Testis (tissue), 5 donors: ENCODE measurements at places on chromosomes 1 and 21.
A peak's percentile ranks its signal among the peaks of the same experiment; 100 is the strongest.

- DNase-seq = no peak
Measured at GRCh38 chr1:208233546-208233945, 10.6 kb downstream of the PLXNA2 start.

DNA sequence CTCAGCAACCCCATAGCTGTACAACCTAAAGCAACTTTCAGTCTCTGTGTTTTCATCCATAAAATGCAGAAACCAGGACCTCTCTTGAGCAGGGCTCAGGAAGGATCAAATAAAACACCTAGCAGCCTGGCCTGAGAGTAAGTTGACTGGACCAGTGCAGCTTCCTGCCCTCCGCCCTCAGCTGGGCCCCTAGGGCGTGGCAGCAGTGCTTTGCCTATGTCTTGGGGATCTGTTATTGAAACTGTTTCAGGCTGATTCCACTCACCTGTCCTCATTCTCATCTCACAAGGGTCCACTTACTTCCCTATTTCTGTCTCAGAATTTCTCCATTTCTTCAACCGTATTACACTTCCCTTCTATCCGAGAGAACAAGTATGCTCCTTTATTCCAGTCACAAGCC, 17.3 kb downstream of the LRRC42 start:
- DNase-seq = no peak

GRCh38 chr1:113983391-113983790, 4.1 kb downstream of the OLFML3 start:
- DNase-seq = no peak

DNA sequence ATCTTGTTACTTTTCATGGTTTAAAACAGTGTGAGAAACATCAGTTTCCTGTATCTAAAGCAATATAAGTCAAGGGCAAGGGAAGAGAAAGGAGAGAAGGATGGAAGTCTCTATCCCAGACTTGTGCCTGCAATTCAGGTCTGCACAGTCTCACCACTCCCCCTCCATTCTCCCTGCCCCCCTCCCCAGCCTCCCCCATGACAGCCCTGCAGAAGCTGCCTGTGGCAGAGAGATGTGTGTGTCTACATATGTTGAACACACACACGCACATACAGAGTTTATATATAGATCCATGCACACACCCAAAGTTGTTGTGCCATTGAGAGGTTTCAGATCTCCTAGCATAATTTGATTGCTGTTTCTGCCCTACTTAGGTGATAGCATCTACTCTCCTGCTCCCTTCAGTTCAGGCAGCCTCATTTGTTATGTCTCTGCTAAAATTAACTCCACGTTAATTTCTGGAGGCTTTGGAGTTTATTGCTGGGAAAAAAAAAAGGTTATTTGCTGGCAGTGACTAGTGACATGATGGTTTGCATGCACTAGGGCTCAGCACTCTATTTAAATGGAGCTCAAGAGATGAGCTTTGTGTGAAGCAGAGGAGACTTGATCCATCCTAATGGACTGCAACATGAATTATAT, 124.9 kb upstream of the SMYD2 start:
- DNase-seq = no peak

DNA sequence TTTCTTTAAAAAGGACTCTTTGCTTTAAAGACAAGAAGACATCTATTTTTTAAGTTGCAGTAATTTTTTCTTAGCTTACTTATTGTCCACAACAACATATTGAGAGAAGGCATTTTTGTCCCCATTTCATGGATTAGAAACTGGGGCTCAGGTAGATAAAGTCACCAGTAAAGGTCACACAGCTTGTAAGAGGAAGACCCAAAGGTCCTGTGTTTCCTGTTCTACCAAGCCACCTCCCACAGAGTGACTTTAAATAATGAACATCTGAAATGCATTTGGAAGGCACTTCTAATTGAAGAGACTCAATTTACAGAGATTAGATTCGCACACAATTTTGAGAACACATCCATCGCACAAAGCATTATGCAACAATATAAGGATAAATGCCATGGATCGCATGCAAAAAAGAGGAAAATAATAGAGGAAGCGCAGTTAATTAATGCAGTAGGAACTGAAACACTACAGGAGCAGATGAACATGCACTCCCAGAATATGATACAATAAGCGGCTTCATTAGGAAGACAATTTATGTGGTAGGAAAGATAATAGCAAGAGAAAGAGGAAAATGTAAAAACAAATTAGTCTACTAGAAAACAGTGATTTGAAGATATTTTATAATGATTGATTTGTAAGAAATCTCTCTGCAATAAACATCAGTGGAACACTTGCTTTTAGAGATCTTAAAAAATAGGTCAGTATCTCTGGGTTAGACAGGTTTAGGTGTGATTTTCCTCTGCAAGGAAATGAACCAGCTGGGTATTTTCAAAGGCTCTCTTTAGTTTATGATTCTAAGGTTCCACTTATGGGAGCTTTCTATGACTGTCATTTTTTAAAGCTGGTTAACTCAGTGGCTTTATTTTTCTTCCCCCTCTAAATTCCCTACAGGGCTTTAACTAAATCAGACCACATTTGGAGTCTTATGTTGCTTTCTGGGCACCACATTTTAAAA, 27.1 kb upstream of the CD2 start:
- DNase-seq = no peak

GRCh38 chr1:186443638-186444037, 17.3 kb downstream of the PDC start:
- DNase-seq = no peak

- DNase-seq = no peak
Measured at GRCh38 chr1:151680826-151681225, 35.8 kb downstream of the CELF3 start.

GRCh38 chr1:31795801-31796621, 19.8 kb downstream of the SPOCD1 start:
- DNase-seq = no peak

- DNase-seq = no peak
Measured at GRCh38 chr21:36193200-36193599, 36.6 kb downstream of the DOP1B start.

DNA sequence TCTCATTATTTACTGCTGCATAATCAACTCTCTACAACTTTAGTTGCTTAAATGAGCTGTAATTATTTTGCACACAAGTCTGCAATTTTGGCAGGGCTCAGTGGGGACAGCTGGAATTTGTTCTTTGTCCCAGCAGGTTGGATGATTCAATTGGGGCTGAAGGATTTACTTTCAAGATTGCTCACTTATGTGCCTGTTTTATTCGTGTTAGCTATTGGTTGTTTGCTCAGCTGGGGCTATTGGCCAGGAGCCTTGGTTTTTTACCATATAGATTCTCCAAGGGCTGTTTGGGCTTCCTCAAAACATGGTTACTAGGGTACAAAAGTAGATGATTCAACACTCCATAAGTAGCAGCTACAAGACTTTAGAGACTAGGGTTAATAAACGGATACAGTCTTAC, 13.4 kb downstream of the OR10R2 start:
- DNase-seq = no peak

DNA sequence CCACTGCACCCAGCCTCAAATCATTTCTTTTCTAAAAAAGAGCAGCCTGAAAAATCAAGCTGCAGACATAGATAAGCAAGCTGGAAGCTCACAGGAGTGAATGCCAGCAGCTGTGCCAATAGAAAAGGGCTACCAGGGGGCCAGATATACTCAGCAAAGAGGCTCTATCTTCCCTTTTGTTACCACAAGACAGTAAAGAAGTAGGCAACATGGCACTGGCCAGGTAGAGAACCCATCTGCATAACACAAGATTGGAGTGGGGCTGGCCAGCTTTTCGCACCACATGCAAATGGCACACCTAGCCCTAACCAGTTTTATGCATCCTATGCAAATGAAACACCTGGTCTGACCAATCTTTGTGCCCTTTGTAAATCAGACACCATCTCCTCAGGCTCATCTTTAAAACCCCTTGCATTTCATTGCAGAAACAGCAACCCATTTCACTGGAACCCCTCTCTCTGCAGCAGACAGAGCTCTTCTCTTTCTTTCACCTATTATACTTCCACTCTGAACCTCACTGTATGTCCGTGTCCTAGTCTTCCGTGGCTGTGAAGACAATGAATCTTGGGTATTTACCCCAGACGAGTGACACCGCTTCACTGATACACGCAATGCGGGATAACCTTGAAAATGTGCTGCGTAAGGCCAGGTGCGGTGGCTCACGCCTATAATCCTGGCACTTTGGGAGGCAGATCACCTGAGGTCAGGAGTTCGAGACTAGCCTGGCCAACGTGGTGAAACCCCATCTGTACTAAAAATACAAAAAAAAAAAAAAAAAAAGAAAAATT, 15.1 kb downstream of the CASP9 start:
- no peak for DNase-seq

GRCh38 chr1:206955476-206956451, 9.5 kb upstream of the PIGR start:
- DNase-seq = no peak

DNA sequence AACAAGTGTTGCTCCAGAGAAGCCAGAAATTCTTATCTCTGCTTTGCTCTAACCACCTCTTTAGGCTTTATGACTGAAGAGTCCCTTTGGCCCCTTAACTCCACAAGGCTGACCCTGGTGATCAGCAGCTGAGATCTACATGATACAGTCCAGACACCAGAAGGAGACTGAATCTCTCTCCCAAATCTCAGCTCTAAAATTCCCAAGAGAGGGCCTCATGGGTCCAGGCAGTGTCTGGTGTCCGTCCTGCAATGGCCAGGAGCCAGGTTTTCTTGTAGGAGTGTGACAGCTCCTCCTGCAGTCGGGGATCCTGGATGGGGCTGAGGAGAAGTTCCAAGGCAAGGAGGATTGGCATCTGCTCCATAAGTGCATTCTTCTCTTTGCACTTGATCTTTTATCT, 35.3 kb downstream of the L1TD1 start:
- peak; percentile 36 for DNase-seq

DNA sequence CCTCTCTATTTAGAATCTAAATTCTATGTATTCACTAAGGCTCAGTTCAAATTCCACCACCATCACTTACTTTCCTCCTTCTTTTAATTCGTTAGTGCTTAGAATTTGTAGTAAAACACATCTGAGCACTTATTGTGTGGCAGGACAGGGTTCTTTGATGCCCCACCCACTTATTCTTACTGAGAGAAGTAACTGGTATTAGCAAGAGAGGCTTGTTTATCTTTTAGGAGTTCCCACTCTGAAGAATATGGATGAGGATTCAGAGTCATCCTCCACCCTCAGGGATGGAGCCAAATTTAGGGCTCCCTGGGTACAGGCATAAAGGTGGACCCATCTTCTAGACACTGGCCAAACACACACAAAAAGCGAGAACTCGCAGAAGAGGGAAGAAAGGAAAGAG, 11.5 kb upstream of the TAF1A start:
- no peak for DNase-seq

GRCh38 chr1:99645699-99646531, at the start of gene PALMD:
TSS of gene PALMD (plus strand) at chr1:99646113. CDS start at chr1:99646318, 205 bp downstream.
- DNase-seq = peak; percentile 57

DNA sequence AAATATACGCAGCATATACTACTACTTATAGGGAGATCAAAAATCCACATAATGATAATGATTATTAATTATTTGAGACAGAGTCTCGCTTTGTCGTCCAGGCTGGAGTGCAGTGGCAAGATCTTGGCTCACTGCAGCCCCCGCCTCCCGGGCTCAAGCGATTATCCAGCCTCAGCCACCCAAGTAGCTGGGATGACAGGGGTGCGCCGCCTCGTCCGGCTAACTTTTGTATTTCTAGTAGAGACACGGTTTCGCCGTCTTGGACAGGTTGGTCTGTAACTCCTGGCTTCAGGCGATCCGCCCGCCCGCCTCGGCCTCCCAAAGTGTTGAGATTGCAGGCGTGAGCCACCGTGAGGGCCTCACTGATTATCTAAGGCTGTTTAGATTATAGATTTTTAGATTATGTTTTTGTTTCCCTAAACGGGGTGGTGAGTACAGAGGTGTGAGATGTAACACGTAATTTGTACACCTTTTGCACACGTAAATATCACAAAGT, 548 bp upstream of the SLC25A33 start:
- peak; percentile 33 for DNase-seq

DNA sequence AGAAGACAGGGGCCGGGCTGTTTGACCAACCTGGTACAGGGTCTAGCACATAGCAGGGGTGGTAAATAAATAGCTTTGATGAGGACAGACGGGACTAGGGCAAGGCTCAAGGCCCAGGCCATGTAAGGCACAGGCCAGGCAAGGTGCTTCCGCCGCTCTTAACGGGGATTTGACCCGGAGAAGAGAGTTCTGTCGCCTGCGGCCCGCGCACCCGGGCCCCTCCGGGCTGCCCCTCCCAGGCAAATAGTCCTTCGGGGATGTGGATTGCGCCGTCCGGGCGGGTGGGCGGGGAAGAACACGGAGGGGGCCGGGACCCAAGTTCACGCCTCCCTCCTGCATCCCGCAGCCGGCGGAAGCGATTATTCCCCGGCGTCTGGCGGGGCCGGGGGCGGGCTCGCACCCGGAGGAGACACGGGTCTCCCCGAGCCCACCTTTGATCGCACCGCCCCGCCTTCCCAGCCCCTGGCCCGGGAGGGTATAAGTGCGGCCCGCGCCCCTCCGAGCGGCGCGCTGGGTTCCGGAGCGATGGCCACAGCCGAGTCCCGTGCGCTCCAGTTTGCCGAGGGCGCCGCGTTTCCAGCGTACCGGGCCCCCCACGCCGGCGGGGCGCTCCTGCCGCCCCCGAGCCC, at the start of gene MIXL1:
MIXL1 (plus strand) TSS at position 508 of the 629 bp plus-strand sequence; CDS start at position 526, 18 bp downstream.
- DNase-seq = no peak

- no peak for DNase-seq
Measured at GRCh38 chr1:9843576-9843945, 19.8 kb upstream of the CLSTN1 start.

GRCh38 chr1:225280563-225280962, 147.3 kb downstream of the LBR start:
- no peak for DNase-seq

- DNase-seq = no peak
Measured at GRCh38 chr1:8910331-8910730, 31.8 kb upstream of the ENO1 start.

- no peak for DNase-seq
Measured at GRCh38 chr1:245650441-245650960, 495.7 kb downstream of the KIF26B start.

DNA sequence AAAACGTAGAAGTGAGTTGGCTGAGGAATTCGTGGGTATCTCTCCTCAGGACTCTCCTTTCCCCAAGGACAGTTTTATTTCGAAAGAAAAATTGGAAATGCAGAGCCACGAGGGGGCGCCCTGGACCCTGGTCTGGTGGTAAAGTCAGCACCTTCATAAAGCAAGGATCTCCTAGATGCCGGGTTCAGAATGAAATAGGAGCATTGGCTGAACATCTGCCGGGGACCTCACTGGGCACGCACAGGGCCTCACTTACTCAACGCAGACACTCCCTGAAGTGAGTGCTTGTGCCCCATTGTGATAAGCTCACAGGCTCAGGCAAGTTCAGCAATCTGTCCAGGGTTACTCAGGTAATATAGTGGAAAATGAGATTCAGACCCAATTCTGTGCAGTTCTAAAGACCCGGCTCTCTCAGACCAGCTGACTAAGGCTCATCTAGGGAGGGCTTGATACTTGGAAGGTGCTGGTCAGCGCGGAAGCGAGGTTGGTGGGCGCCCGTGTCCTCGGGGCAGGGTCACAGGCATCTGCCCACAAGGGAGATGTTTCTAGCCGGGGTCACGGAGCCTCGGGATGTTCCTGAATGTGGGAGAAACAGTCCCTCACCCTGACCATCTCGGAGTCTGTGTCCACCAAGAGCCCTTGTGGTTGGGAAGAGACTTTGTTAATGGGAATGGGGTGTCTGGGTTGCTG, 55.7 kb upstream of the ETV3 start:
- peak; percentile 88 for DNase-seq

GRCh38 chr1:222074317-222074716, 332.4 kb upstream of the DUSP10 start:
- no peak for DNase-seq
